Stimulated activated memory B cell treated with anti-CD40 and anti-IgM and Interleukin-4, amounts not matched to agents 10 μg/mL and 1 μg/mL and 100 μg/mL, for 72 hours (primary cell): ENCODE measurements at places on chromosomes 1 and 21.
A peak's percentile ranks its signal among the peaks of the same experiment; 100 is the strongest.

DNA sequence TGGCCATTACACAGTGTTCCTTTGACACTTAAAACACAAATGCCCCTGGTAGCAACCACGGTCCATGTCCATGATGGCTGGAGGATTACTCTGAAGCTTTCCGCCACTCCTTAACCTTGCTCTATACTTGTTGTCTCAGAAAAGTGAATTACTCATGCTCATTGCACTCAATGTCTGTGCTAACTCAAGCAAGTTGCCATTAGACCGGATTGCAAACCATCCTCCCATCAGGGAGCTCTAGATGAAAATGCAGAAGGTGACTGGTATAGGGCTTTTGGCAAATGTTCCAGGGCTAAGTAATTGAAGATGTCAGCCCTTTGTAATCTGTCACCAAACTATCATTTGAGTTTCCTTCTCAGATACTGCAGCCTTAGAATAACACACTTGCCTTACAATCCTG is 1288.3 kb upstream of the B3GALT2 start:
- ATAC-seq: peak; percentile 20

DNA sequence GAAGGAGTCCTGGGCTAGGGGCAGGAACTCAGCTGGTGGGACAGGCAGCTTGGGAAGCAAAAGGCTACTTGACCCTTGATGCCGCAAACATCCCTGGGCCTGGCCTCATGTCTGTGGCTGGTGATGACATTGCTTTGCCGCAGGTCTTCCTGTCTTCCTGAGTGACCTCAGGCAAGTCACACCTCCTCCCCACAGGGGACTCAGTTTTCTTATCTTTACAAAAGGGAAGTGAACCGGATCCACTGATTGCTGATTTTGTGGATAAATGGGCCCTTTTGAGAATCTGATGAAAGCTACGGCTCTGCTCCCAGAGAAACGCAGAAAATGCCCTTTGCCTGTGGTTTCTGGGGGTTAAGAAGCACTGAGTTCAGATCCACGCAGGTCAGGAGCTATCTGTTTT is 20.7 kb downstream of the PLOD1 start:
- no peak for ATAC-seq

DNA sequence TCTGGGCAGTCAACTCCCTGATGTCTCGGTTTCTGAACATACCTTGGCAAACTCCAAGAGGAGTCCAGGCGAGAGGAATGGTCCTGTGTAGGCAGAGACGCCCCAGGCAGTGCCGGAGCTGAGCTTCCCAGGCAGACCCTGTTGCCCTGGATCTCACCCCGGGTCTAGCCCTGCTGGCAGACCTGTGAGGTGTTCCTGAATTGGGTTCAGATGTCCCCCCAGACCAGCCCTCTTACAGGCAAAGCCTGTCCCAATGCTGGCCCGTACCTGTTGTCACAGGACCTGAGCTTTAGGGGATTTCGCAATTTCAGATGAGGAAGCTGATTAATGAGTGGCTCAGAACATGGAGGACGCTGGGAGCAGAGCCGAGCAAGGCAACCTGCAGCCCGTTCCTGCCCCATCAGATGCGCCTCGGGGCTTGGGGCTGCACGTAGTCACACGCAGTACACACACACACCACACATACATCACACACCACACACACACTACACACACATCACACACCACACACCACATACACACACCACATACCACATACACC is 38.5 kb upstream of the PDE9A start:
- peak; percentile 20 for ATAC-seq

DNA sequence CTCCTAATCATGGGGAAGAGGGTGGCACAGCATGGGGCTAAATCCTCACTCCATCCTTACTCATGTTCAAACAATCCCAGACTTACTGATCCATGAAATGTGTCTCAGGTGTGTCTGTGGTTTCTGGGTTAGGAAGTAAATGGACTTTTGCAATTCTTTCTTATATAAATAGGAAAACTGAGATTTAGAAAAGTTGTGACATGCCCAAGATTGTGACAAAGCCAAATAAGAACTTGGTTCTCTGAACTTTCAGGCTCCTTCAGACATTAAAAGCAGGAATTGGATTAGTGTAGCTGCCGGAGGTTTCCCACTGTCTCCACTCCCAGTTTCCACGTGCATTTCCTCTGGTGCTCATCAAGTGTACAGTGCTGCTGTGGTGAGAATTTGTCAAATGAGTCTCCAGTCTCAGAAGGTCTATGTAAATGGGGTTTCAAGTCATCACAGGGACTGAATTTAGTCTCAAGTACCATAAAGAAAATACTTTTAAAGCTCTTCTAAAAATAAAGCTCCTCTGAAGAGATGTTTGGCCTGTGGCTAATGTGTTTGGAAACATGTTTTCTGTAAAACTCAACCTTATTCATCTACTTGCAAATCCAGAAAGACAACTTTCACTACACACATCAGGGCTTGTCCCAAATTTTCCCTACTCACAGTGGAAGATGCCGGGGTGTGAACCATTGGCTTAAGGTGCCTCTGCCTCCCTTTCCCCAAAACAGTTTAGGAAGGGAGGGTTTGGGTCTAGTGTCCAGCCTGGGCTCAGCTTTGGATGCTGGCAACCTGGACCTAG is 115.2 kb downstream of the NGF start:
- ATAC-seq: no peak

- ATAC-seq: no peak
These were observed 512.6 kb downstream of the MRPL39 start for GRCh38 chr21:25094695-25095094.

- peak; percentile 70 for ATAC-seq
These were observed 21.8 kb downstream of the EXOC8 start for GRCh38 chr1:231315887-231316286.

GRCh38 chr1:246805135-246805716 is 81.0 kb downstream of the SCCPDH start:
- ATAC-seq: no peak

- no peak for ATAC-seq
These were observed 350.5 kb upstream of the PRMT6 start for GRCh38 chr1:106705971-106706370.
